ENCODE measurements at places on chromosomes 16 and 17. TPM values are rescaled to one million over a fixed set of nuclear protein-coding genes. Genes with fewer than 3 reads are reported as not detected.

Gene KRTAP4-4
- not detected for total RNA-seq

Gene RRAD
- total RNA-seq: 8.2 TPM

Gene CCDC78
- 13.7 TPM for total RNA-seq

Gene NEUROD2
- not detected for total RNA-seq

Gene EVPL
- 29.1 TPM for total RNA-seq

Gene PTGES3L
- total RNA-seq: 0.26 TPM

Gene ZSCAN10
- total RNA-seq: not detected

Gene NPIPA2
- 4.8 TPM for total RNA-seq

Gene TP53TG3E
- total RNA-seq: not detected

GRCh38 chr16:80189476-80190175 lies 351.2 kb upstream of the DYNLRB2 start:
- DNase-seq: no peak

DNA sequence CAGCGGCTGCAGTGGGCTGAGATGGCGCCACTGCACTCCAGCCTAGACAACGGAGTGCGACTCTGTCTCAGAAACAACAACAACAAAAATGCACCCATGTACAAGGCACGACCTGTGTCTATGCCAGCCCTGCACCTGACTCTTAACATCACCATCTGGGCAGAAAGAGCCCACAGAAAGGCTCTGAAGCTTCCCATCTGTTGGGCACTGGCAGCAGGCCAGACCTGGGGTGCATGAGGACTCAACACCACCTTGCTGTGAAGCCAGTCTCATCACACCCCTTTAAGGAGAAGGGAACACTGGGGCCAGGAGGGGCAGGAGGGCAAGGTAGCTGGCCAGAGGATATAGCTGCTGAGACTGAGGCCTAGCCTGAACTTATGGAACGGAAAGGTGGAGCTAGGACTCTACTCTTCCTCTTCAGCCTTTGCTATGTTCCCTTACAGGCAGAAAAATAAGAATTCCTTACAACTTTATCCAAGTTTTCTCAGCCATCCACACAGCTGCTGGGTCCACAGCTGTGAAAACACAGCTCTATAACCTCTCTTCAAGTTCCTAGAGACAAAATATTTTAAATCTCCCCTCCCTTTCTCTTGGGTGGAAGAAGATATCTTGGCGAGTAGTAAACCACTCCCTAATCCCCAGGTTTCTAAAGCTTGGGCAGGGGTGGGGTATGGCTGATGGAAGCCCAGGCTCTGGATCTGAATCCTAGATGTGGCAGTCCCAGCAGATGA lies 2.8 kb downstream of the ELOB start:
- DNase-seq: no peak

DNA sequence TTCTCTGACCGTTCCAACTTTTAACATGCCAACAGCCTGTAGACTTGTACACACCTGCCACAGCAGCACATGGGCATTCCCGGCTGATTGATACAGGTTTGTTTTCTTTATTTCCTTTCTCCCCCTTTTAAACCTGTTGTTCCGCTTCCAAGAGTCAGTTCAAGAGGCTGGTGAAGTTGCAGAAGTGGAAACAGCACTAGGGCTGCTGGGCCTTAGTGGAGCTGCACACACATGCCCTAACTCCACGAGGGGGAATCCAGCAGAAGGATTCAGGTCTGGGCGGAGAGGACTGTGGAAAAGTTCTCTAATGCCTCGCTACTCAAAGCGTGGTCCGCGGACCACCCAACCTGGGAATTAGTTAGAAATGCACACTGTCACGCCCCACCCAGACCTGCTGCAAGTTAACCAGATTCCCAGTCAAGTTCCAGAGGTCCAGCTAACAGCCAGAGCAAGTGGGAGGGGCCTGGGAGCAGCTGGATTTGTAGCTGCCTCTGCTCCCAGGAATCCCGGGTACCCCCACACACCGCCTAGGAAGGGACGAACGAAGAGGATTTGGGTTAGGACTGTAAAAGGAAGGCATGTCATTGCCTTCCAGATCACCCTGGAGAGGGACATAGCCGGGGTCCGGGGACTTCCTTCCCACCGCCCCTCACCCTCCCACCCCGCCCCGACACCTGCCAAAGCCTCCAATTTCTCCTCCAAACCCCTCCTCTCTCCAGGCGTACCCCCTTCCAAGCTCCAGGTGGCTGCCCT lies 542 bp downstream of the SLC39A11 start:
- DNase-seq: no peak

GRCh38 chr17:46166692-46167249 lies 26.5 kb downstream of the KANSL1 start:
- no peak for DNase-seq

DNA sequence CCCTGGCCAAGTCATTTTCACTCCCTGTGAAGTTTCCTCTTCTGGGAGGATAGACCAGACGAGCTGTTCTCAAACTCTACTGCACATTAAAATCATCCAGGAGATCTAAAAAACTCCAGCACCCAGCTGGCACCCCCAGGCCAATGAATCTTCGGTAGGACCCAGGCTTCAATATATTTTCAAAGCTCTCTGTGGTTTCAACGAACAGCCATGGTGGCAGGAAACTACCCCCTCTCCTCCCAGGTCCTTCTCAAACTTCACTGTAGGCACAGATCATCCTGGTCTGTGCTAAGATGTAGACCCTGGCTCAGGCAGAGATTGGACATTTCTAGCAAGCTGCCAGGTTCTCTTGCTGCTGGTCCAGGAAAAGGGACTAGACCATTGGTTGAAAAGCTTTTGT lies 38.7 kb upstream of the GRIN2A start:
- DNase-seq: no peak

DNA sequence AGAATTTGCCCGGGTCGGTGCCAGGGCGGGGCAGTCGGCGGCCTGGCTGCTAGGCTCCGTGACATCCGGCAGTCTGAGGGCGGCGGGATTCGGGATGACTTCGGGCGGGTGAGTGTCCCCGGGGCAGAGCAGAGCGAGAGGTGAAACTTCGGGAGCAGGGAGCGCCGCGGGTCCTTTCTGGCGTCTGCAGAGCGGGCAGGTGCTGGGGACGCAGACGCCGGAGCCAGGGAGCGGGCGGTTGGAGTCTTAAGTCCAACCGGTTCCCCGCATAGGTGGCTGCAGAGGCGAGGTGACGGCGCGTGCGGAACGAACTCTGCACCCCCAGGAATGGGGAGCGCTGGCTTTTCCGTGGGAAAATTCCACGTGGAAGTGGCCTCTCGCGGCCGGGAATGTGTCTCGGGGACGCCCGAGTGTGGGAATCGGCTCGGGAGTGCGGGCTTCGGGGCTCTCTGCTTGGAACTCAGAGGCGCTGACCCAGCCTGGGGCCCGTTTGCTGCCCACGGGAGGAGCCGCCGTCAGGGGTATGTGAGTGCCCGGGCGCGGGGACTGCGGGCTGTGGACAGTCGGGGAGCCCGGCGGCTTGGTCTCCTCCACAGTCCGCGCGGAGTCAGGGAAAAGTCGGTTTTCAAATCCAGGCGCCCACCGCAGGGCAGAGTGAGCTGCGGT lies at the start of gene B4GALNT2:
B4GALNT2 (plus strand) TSS at position 71 of the 666 bp plus-strand sequence; CDS start at position 95, 24 bp downstream.
- peak; percentile 20 for DNase-seq

GRCh38 chr16:69413045-69413664 lies 11.3 kb upstream of the CYB5B start:
- no peak for DNase-seq

- DNase-seq: no peak
Measured at GRCh38 chr16:67883146-67883871, 1.4 kb upstream of the NRN1L start.

DNA sequence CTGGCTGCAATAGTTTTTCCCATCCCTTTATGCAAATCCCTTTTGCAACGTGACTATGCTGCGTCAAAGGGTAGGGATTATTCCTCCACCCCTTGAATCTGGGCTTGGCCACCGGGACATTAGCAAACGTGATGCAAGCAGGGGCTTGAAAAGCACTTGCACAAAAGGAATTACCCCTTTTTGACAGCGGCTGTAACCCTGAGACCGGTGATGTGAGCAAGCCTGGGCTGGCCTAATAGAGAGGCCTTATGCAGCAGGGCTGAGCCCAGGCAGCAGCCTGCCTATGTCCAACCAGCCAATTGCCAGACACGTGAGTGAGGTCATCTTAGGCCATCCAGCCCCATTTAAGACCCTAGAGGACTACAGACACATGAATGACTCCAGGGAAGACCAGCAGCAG lies 30.4 kb upstream of the PAFAH1B1 start:
- DNase-seq: no peak

DNA sequence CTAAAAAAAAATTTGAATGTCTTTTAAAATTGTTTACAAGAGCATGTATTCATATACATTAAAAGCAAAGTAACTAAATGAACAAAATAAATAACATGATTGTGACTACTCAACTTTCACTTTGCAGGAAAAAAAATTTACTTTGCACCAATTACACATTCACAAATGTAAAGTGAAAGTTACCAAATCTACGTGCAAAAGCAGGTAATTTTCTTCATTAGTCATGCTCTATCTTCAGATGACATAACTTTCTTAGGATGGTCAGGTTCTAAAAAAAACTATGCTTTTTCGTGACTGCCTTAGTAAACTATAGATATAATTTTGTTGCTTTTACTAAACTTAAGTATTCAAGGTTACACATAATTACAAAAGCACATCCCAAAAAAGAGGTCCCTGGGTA lies 17.0 kb upstream of the ABCA10 start:
- DNase-seq: no peak

DNA sequence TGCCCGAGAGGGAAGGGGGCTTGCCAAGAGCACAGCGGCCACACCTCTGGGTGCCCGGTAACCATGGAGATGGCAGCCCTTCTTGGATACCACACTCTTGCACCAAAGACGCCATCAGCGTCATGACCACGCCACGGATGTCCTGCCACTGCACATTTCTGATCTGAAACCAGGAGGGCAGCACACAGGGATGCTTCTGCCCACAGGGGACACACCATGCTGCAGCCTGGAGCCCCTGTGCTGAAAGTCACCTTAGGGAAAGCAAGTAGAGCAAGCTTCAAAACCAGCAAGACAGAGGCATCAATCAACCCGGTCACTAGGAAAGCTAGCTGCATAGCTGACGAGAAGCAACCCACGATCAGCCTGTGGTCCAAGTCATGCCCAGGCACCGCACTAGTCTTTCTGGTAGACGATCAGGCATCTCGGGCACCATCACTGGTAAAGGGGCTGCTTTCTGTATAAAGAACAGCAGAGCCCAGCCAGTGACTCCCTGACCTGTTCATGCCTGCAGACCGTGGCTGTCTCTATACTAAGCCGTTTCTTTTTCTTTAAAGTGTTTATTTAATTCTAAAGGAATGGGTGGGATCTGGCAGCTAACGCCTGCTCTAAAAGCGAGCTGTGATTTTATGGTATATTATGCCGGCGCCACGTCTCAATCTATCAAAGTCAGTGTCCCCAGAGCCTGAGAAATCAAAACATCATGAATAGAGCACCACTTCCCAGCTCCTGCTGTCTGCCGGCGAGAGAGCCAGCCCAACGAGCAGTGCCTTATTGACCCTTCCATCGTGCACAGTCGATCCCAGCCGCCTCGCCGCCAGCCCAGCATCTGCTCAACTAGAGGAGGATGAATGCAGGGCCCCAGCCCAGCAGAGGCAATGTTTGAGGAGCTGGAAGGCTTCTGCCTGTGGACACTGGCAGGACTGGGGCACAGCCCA lies 244.7 kb downstream of the RBFOX3 start:
- no peak for DNase-seq

- DNase-seq: no peak
Measured at GRCh38 chr16:19071811-19072777, 4.7 kb downstream of the COQ7 start.

DNA sequence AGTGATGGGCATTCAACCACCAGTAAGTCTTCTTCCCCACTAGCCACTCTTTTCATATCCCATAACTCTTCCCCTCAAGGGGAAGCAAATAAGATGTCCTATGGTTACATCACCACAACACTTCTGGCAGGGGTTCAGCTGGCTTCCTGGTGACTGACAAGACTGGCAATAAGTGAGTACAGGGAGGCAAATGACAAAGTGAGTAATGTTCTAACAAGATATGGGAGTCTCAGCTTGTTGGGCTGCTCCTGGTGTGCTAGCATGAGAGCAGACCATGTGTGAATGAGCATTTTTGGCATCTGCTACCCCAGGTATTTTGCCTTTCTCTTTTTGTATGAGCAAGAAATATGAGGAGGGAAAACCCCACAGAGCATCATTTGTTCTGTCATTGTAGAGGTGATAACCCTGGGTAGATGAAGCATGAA lies 9.9 kb downstream of the TMIGD1 start:
- DNase-seq: no peak

GRCh38 chr16:21685034-21685455 lies 21.3 kb downstream of the OTOA start:
- no peak for DNase-seq

DNA sequence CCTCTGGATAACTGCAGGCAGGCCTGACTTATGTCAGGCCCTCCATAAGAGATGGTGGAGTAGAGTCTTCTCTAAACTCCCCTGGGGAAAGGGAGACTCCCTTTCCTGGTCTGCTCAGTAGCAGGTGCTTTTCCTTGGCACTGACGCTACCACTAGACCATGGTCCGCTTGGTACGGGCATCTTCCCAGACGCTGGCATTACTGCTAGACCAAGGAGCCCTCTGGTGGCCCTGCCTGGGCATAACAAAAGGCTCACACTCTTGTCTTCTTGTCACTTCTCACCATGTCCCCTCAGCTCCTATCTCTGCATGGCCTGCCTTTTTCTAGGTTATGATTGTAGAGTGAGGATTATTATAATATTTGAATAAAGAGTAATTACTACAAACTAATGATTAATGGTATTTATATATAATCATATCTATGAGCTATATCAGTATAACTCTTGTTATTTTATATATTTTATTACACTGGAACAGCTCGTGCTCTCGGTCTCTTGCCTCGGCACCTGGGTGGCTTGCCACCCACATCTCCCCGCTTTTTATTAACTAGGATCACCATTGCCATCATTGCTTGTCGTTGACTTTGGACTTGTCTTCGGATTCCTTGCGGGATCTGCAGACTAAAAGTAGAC lies 59.8 kb upstream of the ARL4D start:
- DNase-seq: peak; percentile 79

DNA sequence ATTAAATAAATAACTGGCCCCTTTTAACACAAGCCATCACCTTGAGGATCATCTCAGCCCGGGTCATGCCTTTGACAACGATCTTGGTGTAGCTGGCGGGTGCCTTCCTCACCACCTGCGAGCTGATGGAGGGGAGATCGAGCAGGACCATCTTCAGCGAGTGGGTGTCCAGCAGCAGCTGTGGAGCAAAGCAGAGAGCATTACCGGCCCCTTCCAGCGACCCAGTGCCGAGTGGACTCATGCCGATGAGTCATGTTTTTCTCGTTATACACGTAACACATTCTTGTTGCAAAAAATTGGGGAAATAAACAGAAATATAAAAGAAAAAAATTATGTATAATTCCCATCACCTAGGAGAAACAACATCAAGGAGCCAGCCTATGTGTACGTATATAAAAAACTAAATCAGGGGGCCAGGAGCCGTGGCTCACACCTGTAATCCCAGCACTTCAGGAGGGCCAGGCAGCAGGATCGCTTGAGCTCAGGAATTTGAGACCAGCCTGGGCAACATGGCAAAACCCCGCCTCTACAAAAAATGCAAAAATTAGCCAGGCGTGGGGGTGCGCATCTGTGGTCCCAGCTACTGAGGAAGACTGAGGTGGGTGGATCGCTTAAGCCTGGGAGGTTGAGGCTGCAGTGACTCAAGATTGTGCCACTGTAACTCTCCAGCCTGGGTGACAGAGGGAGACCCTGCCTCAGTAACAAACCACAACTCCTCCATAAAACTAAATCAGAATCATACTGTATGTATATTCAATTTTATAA lies 169.1 kb upstream of the RPH3AL start:
- DNase-seq: no peak

- DNase-seq: no peak
Measured at GRCh38 chr17:82355770-82356427, 3.1 kb upstream of the TEX19 start.

- DNase-seq: peak; percentile 20
Measured at GRCh38 chr17:28230011-28230410, 89.0 kb upstream of the TMEM97 start.

Measured in left lung (tissue), 14 donors.